Regular cardiac myocyte (primary cell): ENCODE measurements at places on chromosomes 12 and 14. TPM values are rescaled to one million over a fixed set of nuclear protein-coding genes. Genes with fewer than 3 reads are reported as not detected.

Gene RASSF9
- 0.77 and 0.85 TPM in 2 replicates for total RNA-seq

Gene RASSF3
- 22.2 and 29.3 TPM in 2 replicates for total RNA-seq

Gene HOXC5
- total RNA-seq: under 0.01 TPM in 1 of 2 replicates, not detected in the other

Gene RNU6-7
- total RNA-seq: not detected in 2 replicates

Gene RNF212B
- not detected in 2 replicates for total RNA-seq

Gene COX8C
- total RNA-seq: not detected in 2 replicates

Gene IKZF4
- total RNA-seq: 0.58 and 2.0 TPM in 2 replicates

Gene TMPRSS12
- not detected in 2 replicates for total RNA-seq

Gene RIN3
- total RNA-seq: 1.3 and 3.7 TPM in 2 replicates

Gene ANKRD33
- under 0.01 and 0.38 TPM in 2 replicates for total RNA-seq

Gene VDR
- total RNA-seq: 3.8 and 6.2 TPM in 2 replicates

Gene NINJ2
- total RNA-seq: 0.19 and 0.28 TPM in 2 replicates

Gene TSPAN8
- 10.2 and 15.2 TPM in 2 replicates for total RNA-seq

Gene ST8SIA1
- under 0.01 and 0.28 TPM in 2 replicates for total RNA-seq

Gene PEBP1
- 169 and 198 TPM in 2 replicates for total RNA-seq

Gene DCN
- total RNA-seq: 69.8 and 321 TPM in 2 replicates

Gene TEX52
- total RNA-seq: not detected in 2 replicates

Gene SLC38A4
- total RNA-seq: 0.28 and 1.7 TPM in 2 replicates

Gene ATXN3
- 40.3 and 42.8 TPM in 2 replicates for total RNA-seq

Gene RNASE3
- not detected in 2 replicates for total RNA-seq

Gene KRT77
- not detected in 2 replicates for total RNA-seq

Gene PIK3C2G
- total RNA-seq: not detected in 2 replicates

Gene E2F7
- total RNA-seq: 18.6 and 28.6 TPM in 2 replicates

Gene PLXNC1
- total RNA-seq: 1.5 and 2.3 TPM in 2 replicates

Gene SIX1
- total RNA-seq: 0.38 and 0.56 TPM in 2 replicates

Gene UNC79
- total RNA-seq: under 0.01 and 0.28 TPM in 2 replicates

Gene GNB3
- 1.4 and 2.5 TPM in 2 replicates for total RNA-seq

Gene TAS2R20
- 1.2 and 4.2 TPM in 2 replicates for total RNA-seq

Gene ATL1
- 1.7 and 8.5 TPM in 2 replicates for total RNA-seq

Gene JKAMP
- total RNA-seq: 106 and 120 TPM in 2 replicates

Gene IRAK4
- total RNA-seq: 17.8 and 21.7 TPM in 2 replicates

Gene SPX
- total RNA-seq: 0.38 and 0.85 TPM in 2 replicates

Gene VWF
- total RNA-seq: 4.4 and 6.5 TPM in 2 replicates

Gene PTPRO
- 0.19 and 3.1 TPM in 2 replicates for total RNA-seq

Gene OASL
- total RNA-seq: under 0.01 and 0.56 TPM in 2 replicates

Gene AGAP2
- 0.19 and 0.28 TPM in 2 replicates for total RNA-seq

Gene NTS
- total RNA-seq: not detected in 2 replicates

Gene CLECL1
- not detected in 2 replicates for total RNA-seq

Gene ACSM4
- total RNA-seq: not detected in 2 replicates

Gene ITFG2
- 9.6 and 15.9 TPM in 2 replicates for total RNA-seq

Gene KCNA1
- total RNA-seq: under 0.01 TPM in 1 of 2 replicates, not detected in the other

Gene CABP1
- 10.7 and 16.1 TPM in 2 replicates for total RNA-seq

Gene ART4
- total RNA-seq: 1.3 and 7.9 TPM in 2 replicates

Gene CD163
- under 0.01 TPM in 1 of 2 replicates, not detected in the other for total RNA-seq

Gene CD4
- 0.28 and 0.58 TPM in 2 replicates for total RNA-seq
